A549 treated with Hydrocortisone at 1 μM for 4 hours (cell line): ENCODE measurements at places on chromosomes 16 and 17. TPM values are rescaled to one million over a fixed set of nuclear protein-coding genes. Genes with fewer than 3 reads are reported as not detected.

ABCA3 gene
- 15.5 to 21.7 TPM (median 21.3 TPM) in 5 replicates for total RNA-seq

EPOP gene
- 10.9 to 12.9 TPM (median 12.0 TPM) in 5 replicates for total RNA-seq

HCRT gene
- 0.21 to 0.50 TPM in 2 of 5 replicates, not detected in the others for total RNA-seq

TEX19 gene
- 0.26 to 0.63 TPM (median 0.46 TPM) in 5 replicates for total RNA-seq

TMC5 gene
- total RNA-seq, result 4.4 to 6.0 TPM (median 4.8 TPM) in 5 replicates

TAC4 gene
- total RNA-seq, result not detected in 5 replicates

JUP gene
- total RNA-seq, result 95.1 to 120 TPM (median 110 TPM) in 5 replicates

P2RX5 gene
- total RNA-seq, result 19.9 to 24.4 TPM (median 23.6 TPM) in 5 replicates

TUBB3 gene
- 209 to 251 TPM (median 243 TPM) in 5 replicates for total RNA-seq

EIF4A3 gene
- total RNA-seq, result 196 to 220 TPM (median 213 TPM) in 5 replicates

NME3 gene
- 26.6 to 61.2 TPM (median 60.2 TPM) in 5 replicates for total RNA-seq

KCNH6 gene
- total RNA-seq, result not detected in 5 replicates

LAT gene
- total RNA-seq, result 3.5 to 5.1 TPM (median 4.3 TPM) in 5 replicates

NECAB2 gene
- 1.4 to 2.9 TPM (median 2.4 TPM) in 5 replicates for total RNA-seq

CES1 gene
- 31.7 to 46.7 TPM (median 35.3 TPM) in 5 replicates for total RNA-seq

KRTAP3-1 gene
- 0.24 TPM in 1 of 5 replicates, not detected in the others for total RNA-seq

TBC1D3E gene
- not detected in 5 replicates for total RNA-seq

CCL5 gene
- total RNA-seq, result 0.76 to 1.5 TPM (median 1.3 TPM) in 5 replicates

PSMC5 gene
- 207 to 230 TPM (median 219 TPM) in 5 replicates for total RNA-seq

PPY gene
- 0.23 to 0.44 TPM (median 0.29 TPM) in 3 of 5 replicates, not detected in the others for total RNA-seq

UTS2R gene
- total RNA-seq, result 0.08 TPM in 1 of 5 replicates, not detected in the others

KRT10 gene
- total RNA-seq, result 61.8 to 120 TPM (median 113 TPM) in 5 replicates

KCNJ12 gene
- 1.5 to 2.0 TPM (median 1.6 TPM) in 5 replicates for total RNA-seq

SALL1 gene
- total RNA-seq, result 0.20 to 0.73 TPM (median 0.35 TPM) in 5 replicates

CCL1 gene
- total RNA-seq, result not detected in 5 replicates

SBK1 gene
- 0.22 to 0.32 TPM (median 0.25 TPM) in 5 replicates for total RNA-seq

DBNDD1 gene
- 51.4 to 64.5 TPM (median 59.9 TPM) in 5 replicates for total RNA-seq

TLCD3B gene
- 0.18 to 0.43 TPM (median 0.32 TPM) in 5 replicates for total RNA-seq

DNAH17 gene
- total RNA-seq, result 1.0 to 1.8 TPM (median 1.3 TPM) in 5 replicates

FOXO3B gene
- 2.9 to 4.3 TPM (median 3.8 TPM) in 5 replicates for total RNA-seq
